ENCODE measurements at places on chromosomes 11 and 22.

GRCh38 chr11:87230995-87231394, 193.3 kb downstream of the TMEM135 start:
- DNase-seq, result no peak

- no peak for DNase-seq
These were observed 15.5 kb downstream of the IRAG1 start for GRCh38 chr11:10678101-10678500.

GRCh38 chr11:86787656-86788055, 12.7 kb upstream of the PRSS23 start:
- no peak for DNase-seq

- peak; percentile 63 for DNase-seq
These were observed 1.1 kb downstream of the SLC43A3 start for GRCh38 chr11:57425565-57426438.

DNA sequence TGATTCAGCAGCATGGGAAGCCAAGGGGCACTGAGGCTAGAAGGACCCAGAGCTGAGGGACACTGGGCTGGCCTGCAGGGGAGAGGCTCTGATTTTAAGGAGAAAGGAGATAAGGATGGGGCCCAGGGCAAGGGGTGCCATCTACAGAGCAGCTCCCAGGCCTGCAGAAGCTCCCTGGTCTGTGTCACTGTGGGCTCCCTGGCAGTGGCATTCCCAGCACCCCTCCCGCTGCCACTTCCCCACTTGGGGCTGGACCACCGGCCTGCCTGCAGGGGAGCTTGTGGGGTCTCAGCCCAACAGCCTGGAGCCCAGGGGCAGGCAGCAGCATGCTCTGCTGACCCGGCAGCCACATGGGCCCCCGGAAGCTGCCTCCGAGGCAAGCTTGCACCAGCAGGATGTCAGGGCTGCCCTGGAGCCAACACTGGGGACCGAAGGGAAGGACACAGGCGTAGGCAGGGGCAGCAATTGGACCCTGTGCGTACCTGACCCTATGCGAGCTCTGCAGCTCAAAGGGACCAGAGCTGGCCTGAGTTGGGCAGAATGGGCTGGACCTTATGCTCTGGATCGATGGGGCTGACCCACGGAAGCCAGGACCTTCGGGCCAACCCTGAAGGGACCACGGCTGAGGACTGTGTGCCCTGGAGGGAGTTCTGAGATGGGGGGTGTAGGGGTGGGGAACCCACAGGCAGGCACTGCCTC, 35.4 kb upstream of the WNT7B start:
- no peak for DNase-seq

DNA sequence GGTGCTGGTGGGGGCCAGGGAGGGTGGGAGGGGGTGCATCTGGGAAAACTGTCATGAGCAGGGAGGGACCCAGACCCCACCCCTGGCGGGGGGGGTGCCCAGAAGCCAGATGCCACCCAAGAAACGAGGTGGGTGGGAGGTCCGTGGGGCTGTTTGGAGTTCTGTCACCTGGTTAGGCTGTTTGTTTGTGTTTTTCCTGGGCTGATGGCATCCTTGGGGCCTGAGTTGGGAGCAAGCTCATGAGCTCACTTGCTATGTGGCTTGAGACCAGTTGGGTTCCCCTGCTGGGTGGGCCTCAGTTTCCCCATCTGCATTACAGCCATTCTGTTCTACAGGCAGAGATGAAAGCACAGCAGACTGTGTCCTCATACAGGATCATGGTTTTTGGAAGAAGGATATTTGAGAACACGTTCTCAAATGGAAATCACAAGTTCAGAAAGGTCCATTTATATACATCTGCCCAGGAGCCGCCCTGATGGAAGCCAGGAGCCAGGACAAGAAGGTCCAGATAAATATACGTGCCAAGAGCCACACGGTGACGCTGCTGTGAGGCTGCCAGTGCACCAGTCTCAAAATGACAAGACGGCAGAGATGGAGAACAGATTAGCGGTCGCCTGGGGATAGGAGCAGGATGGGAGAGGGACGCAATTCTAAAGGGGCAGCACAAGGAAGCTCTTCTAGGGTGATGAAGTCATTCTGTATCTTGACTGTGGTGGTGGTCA, 312.9 kb downstream of the MN1 start:
- DNase-seq, result no peak

DNA sequence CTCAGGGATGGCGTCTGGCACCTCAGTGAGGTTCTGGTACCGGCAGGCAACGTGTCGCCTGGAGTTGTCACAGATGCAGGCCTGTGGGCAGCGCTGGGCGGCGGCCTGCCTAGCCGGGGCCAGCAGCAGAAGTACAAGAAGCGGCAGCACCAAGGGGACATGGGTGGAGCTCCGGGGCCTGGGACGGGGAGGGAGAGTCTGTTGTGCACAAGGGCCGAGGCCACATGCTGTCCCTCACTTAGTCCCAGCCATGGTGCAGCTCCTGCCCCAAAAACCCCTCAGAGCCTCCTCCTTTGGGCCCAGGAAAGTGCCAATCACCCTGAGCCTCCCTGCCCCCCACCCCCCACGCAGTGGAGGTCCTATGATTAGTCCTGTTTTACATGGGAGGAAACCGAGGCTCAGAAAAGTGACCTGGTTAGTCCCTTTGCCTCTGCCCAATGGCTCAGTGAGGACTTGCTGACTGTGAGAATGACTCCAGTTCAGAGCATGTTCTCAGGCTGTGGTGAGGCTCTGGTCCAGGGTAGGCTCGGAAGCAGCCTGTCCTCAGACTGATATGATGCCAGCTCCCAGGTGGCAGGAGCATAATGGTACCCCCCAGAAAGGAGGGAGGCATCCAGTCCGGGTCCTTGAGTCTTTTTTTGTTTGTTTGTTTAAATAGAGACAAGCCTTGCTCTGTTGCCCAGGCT, 1.1 kb downstream of the CHADL start:
- no peak for DNase-seq

DNA sequence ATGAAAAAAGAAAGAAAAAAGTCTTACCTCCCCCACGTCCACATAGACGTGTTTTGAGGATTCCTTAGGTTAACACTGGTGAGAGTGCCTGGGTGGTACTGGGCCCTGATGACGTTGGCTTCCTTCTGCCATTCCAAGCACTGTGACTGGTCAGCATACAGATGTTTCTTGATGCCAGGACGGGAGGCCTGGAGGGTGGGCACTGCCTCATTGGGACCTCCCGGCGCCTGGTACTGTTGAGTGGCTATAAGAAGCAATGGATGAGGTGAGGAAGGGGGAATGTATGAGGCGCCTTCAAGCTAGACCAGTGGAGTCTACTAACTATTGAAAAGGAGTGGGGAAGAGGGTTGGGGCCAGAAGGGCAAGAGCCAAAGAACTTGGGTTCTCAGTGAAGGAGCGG, 45.3 kb downstream of the MICAL2 start:
- no peak for DNase-seq

DNA sequence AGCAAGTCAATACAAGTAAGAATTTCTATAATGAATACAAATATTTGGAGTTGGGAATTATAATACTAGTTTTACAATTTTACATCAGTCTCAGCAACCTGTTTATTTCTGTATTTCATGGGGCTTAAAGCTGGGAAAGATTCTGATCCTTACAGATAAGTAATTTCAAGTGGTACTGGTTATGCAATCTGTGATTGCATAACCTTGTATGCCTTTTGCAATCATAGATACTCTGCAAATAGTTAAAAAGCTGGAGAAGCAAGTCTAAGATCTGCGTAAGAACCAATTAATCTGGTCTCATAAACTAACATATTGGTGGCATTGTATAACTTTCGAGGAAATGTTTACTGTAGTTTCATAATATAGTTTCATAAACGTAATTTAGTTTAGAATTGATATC, 198.3 kb upstream of the PGR start:
- DNase-seq, result peak; percentile 14

GRCh38 chr11:41461057-41461681, 1.7 kb upstream of the LRRC4C start:
- DNase-seq, result no peak

- no peak for DNase-seq
These were observed 988 bp downstream of the BANF1 start for GRCh38 chr11:66003291-66003690.

DNA sequence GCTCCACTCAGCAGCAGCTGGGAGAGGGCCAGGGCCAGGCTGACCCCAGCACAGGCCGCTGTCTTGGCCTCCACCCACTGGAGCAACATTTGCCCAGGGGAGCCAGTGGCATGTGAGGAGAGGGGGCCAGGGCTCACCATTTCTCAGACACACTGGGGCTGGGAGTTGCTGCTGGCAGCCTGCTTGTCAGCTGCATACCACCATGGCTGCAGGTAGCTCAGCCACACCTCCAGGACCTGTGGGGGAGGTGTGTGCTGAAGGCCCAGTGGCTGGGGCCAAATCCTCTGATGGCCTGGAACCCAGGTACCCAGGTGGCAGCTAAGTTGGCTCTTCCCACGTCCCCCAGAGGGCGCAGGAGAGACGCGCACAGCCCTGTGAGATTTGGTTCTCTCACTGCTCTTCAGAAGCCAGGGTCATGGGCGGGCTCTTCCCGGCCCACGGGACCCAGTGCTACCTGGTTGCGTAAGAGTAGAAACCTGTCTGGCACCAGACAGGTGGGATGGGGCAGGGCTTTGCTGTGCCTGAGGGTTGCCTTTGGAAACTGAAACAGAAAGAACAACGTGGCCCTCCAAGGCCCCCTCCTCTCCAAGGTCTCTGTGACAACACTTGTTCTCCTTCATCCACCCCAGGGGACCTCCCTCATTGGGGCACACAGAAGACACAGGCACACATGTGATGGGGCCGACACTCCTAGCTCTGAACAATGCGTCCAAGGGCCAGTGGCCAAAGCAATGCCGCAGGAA, 98.8 kb downstream of the MED15 start:
- peak; percentile 38 for DNase-seq

DNA sequence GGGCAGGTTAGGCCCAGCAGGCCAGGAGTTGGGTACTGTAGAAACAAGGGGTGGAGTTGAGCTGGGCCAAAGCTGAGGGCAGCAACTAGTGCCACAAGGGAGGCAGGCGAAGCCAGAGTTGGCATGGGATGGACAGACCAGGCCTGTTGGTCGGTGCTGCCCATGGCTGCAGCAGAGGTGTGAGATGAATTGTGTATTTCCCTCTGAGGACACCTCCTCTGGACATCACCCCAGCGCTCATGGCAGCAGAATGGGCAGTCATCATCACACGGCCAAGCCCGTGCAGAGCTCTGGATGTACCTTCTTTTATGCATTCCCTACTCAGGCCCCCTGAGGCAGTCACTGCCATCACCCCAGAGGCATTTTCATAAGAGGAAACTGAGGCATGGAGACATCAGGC, 20.3 kb downstream of the TAB1 start:
- no peak for DNase-seq

- DNase-seq, result no peak
These were observed 27.2 kb upstream of the MS4A8 start for GRCh38 chr11:60672255-60672654.

DNA sequence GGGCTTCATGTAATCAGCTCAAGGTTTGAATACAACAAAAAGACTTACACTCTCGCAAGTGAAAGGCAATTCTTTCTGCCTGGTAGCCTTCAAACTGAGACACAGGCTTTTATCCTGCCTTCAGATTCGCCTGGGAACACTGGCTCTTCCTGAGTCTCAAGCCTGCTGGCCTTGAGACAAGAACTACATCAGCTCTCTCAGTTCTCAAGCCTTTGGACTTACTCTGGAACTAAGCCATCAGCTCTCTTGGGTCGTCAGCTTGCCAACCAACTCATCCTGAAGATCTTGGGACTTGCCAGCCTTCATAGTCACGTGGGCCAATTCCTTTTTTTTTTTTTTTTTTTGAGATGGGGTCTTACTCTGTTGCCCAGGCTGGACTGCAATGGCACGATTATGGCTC, 35.7 kb upstream of the LRRC10B start:
- DNase-seq, result no peak

GRCh38 chr11:118622376-118623268, 15.2 kb downstream of the PHLDB1 start:
- no peak for DNase-seq

GRCh38 chr11:86741839-86742805, 58.2 kb upstream of the PRSS23 start:
- DNase-seq, result no peak

DNA sequence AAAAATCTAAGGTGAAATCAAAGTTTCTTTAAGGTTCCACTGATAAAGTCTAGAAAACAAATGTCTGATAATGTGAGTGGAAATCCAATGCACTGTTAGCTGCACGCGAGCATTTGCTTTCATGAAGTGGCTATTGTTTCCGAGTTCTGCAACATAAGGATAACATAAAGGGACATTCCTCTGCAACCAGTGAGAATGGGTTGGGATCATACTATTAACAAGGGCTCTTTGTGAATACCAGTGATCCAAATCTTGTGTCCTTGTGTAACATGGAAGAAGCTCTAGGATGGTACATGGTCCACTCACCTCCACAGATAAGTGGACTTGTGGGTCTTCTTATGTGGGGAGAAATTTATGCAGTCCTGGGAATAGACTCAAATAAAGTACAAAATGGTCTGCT, 24.6 kb downstream of the APIP start:
- no peak for DNase-seq

- DNase-seq, result no peak
These were observed 77.8 kb upstream of the LINC01488 start for GRCh38 chr11:69403556-69404215.

DNA sequence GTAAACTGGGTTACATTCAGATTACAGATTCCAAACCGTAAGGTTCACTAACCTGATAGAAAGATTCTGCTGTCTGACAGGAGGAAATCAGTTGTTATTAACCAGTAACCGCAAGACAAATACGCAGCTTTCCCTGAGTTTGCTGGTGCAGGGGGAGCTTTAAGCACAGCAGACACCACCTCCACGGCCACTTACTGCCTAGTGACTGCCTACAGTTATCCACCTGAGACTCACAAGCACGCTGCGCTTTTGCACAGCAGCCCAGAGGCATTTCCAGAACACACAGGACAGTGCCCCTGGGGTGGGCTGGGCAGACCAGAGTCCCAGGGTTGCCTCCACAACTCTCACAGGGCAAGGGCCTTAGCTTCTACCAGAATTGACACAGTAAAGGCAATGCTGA, 90.9 kb downstream of the CTTN start:
- no peak for DNase-seq

GRCh38 chr22:43820651-43821305, 8.7 kb upstream of the EFCAB6 start:
- no peak for DNase-seq

DNA sequence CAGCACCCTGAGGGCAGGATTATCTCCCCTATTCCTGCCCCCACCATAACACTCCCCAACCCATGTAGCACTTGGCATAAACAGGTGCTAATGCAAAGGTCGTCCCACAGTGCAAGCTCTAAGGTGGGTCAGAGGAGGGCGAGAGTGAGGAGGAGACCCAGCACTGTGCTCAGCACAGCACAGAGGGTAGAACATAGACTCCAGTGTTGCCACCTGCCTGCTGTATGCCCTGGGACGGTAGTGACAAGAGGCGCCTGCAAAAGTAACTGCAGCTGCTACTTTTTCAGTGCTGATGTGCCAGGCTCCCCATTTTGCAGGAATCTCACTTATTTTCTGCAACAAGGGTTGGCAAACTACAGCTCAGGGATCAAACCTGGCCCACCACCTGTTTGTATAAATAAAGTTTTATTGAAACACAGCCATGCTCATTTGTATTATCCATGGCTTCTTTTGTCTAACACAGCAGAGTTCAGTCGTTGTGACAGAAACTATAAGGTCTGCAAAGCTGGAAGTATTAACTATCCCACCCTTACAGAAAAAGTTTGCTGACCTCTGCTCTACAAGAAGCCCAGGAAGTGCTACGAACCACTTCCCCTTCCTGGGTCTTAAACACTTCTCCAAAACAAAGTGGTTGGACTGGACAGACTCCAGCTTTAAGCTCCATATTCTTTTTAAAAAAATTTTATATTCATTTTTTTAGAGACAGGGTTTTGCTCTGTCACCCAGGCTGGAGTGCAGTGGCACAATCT, 16.9 kb upstream of the CDC42BPG start:
- peak; percentile 79 for DNase-seq
